ENCODE measurements at places on chromosomes 16 and 17. TPM values are rescaled to one million over a fixed set of nuclear protein-coding genes. Genes with fewer than 3 reads are reported as not detected.

Gene CCL4
- total RNA-seq = not detected

Gene KRTAP9-1
- total RNA-seq = not detected

Gene EVPLL
- not detected for total RNA-seq

Gene FBXO39
- total RNA-seq = not detected

Gene SLC9A5
- total RNA-seq = 1.6 TPM

Gene CCL16
- not detected for total RNA-seq

Gene CBX2
- total RNA-seq = 89.1 TPM

Gene G6PC1
- total RNA-seq = not detected

Gene ITGB4
- total RNA-seq = 0.28 TPM

Gene ATXN1L
- 12.6 TPM for total RNA-seq

Gene TBC1D26
- total RNA-seq = 7.7 TPM

Gene ITGAX
- total RNA-seq = 0.80 TPM

Gene OR1F1
- total RNA-seq = not detected

Gene CAPNS2
- total RNA-seq = not detected

Gene KRT39
- not detected for total RNA-seq

Gene EPX
- not detected for total RNA-seq

Gene PTGES3L
- total RNA-seq = 2.7 TPM

Gene POLR3E
- total RNA-seq = 91.5 TPM

Gene RND2
- total RNA-seq = 25.9 TPM

Gene FAM234A
- total RNA-seq = 106 TPM

Gene PPP1R27
- total RNA-seq = not detected

Gene LHX1
- total RNA-seq = 23.1 TPM

Gene MMP28
- total RNA-seq = not detected

Gene TUBG2
- 20.5 TPM for total RNA-seq

Gene PKMYT1
- total RNA-seq = 85.4 TPM
